Hematopoietic multipotent progenitor cell treated with erythropoietin and hydrocortisone succinate and interleukin-3 and kit ligand, for 6 days (in vitro differentiated cells): ENCODE measurements at places on chromosomes 11 and 22.

- DNase-seq: no peak
Observed at GRCh38 chr11:27328614-27329013, 34.4 kb downstream of the CCDC34 start.

GRCh38 chr11:556662-557256 is 3.8 kb downstream of the LMNTD2 start:
- no peak for DNase-seq

DNA sequence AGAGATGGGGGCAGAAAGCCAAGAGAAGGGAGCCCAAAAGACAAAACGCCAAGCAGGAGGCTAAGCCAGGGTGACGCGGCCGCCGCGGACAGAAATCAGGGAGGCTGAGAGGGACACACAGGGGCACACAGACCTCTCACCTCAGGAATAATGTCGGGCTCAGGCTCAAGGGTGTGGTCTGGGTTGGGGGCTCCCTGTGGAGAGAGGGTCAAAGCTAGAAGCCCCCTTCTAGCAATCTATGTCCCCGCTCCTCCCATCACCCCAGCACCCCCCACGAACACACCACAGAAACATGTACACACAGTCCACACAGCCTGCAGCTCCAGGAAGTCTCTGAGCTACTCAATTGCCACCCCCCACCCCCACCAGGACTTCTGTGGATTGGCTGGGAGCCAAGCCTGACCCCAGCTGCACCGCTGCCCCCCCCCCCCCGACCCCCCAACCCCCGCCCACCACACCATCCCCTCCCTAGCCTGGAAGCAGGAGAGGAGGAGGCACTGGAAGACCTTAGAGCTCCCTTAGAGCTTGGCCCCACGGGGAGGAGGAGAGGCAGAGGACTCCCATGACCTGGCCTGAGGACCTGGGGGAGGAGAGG is 6.9 kb downstream of the BCL9L start:
- no peak for DNase-seq

- peak; percentile 53 for DNase-seq
Observed at GRCh38 chr11:131827430-131827829, 457.0 kb downstream of the NTM start.

GRCh38 chr11:121054266-121054665 is 30.4 kb downstream of the TBCEL start:
- DNase-seq: no peak

DNA sequence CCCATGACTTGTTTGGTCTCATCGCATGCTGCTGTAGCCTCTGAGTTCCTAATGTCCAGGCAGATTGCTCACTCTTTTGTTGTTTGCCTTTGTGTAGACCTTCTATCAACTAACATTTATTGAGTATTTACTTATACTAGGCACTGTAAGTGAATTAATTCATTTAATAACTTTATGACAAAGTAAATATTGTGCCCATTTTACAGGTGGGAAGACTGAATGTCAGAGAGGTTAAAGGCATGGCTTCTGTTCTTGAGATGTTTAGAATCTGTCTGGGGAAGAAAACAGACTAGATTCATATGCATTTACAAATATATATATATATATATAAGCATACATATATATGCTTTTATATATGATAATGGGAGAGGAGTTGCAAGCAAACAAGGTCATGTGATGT is 27.1 kb downstream of the EHF start:
- DNase-seq: no peak

DNA sequence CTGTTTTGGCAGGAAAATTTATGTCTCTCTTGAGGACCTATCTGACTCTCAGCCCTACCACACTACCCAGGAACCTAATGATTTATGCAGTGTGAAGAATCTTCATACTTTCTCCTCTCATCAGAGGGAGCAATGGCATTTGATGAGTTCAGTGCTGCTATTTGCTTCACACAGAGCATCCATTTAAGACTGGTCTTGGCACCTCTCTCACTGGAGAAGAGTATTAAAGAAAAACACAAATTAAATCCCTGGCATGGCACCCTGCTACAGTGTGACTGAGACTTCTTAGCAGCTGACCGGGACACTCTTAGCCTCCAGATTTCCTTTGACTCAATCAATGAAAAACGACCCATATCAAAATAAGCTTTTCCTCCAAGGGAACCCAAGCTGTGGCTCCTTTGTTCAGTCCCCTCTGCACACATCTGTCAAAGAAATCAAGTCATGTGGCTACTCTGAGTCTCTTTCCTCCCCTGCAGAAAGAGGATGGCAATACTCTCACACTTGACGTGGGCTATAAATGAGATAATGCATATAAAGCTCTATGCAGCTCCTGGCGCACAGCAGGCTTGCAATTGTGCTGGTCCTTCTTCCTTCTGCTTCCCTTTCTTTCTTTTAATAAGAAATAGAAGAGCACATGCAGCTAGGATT is 186.1 kb upstream of the E2F8 start:
- DNase-seq: no peak

GRCh38 chr11:99537681-99538080 is 516.9 kb downstream of the CNTN5 start:
- DNase-seq: no peak

DNA sequence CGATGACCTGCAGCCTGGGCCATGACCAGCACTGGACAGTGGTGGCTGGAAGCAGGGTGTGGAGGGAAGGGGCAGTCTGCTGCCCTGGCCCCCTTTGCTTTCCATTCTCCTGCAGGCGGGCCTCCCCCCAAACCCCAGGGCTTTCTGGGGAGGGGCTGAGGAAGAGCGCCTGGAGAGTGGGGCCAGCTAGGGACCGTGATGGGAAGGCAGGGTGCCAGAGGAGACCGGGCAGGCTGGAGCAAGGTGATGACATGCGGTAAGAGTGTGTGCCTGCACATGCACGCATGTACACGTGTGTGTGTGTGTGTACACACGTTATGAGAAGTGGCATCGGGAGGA is 7.8 kb downstream of the OAF start:
- no peak for DNase-seq

DNA sequence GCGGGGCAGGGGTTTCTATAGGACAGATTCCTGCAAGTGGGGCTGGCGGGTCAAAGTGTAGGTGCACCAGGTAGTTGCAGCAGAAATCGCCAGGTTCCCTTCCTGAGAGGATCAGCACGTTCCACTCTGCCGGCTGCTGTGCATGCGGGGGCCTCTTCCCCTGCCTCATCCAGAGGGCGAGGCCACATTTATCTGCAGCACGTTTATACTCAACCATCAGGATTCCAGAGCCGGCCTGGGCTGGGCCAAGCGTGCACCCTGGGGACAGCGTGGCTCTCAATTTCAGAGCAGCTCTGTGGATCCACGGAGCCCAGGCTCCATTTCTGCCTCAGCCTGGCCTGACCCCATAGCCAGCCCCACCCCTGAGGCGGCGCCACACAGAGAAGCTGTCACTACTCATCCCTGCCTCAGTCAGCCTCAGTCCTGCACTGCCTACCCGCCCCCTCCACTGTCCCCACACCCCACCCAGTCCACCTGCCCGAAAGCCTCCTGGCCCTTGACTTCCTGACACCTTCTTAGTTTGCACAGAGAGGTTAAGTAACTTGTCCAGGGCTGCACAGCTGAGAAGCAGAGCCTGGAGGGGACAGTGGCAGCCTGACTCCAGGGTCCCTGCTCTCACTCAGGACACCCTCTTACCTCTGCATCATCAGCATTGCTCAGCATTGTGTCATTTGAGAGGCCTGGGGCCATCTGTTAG is 45.9 kb upstream of the RTL6 start:
- DNase-seq: no peak

DNA sequence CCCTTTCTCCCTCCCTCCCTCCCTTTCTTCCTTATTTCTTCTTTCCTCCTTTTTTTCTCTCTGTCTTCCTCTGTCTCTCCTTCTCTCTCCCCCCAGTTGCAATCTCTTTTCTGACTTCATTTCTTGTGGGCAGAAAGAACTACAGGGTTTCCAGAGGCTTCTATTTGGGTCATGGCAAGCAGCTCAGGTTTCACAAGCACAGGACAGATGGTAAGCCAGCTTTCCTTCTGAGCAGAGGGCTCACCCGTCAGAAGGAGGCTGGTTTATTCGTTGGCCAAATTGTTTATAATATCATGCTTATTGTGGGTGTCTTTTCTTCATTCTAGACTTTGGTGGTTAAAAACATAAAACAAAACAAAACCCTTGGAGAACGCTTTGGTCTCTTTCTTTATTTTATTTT is 58.9 kb upstream of the CLMP start:
- DNase-seq: no peak

DNA sequence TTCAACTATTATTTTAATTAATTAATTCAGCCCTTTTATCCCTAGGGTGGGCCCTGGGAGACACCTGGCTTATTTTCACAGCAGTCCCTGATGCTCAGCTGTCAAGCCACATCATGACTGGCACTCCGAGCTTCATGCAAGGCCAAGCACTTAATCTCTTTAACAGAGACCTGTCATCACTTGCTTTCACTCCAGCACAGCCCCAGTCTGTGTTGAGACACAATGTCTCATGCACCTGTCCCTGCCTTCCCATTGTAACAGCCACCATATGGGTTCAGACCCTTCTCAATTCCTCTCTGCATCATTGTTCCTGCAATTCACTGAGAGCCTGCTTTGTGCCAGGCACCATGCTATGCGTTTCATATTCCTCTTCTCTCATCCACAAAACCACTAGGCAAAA is 222.2 kb upstream of the TENM4 start:
- no peak for DNase-seq

DNA sequence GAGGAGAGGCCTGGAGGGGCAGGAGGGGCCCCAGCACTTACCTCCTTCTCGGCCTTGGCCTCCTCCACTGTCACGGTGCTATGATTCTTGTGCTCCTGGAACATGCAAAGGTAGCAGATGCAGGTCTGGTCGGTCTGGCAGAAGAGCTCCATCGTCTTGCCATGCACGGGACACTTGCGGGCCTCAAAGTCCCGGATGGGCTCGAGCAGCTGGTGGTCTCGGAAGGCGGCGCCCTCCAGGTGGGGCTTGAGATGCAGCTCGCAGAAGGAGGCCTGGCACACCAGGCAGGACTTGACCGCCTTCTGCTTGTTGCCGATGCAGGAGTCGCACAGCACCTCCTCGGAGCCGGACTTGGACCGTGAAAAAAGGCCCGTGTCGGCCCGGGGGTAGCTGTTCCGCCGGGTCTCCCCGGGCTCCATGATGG is 714 bp downstream of the TRIM29 start:
- DNase-seq: no peak

- DNase-seq: no peak
Observed at GRCh38 chr11:111452146-111452545, 60.0 kb downstream of the BTG4 start.

DNA sequence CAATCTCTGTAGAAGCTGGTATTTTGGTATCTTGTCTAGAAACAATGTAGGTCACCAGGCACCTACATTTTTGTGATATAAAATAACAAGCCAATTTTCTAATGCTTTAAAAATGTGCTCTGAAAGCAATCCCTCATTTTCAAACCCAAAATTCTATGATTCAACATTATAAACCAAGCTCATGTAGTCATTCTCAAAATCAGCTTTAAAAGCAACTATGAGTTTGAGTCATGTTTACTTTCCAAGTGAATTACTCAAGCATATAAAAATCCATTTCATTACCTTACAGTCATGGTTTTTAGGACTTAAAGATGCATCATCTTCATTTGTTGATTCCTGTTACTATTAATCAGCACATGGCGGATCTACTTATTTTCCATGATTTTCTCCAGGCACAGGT is 216.4 kb downstream of the GRM5 start:
- no peak for DNase-seq

GRCh38 chr22:36510966-36511881 is 4.4 kb upstream of the FOXRED2 start:
- DNase-seq: peak; percentile 83

GRCh38 chr11:116853461-116854073 is 16.1 kb upstream of the APOA1 start:
- DNase-seq: peak; percentile 89

DNA sequence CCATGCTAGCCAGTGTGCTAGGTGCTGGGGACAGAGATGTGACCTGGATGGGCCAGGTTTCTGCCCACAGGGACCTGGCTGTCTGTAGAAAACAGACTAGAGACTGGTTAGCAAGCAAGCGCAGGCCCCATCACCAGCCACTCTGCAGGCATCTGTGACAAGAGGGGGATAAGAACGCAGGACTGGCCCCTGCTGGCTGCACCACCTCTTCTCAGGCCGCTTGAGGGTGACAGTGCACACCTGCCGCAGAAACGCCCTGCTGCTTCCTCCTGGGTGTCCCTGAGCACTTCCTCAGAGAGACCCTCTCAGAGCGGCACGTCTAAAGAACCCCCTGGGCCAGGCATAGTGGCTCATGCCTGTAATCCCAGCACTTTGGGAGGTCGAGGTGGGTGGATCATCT is 5.9 kb upstream of the PICK1 start:
- no peak for DNase-seq

- peak; percentile 63 for DNase-seq
Observed at GRCh38 chr22:20084547-20085413, 4.7 kb downstream of the DGCR8 start.

- DNase-seq: no peak
Observed at GRCh38 chr11:126978165-126978564, 22.4 kb downstream of the KIRREL3 start.

GRCh38 chr11:122697636-122698167 is 42.2 kb downstream of the UBASH3B start:
- peak; percentile 88 for DNase-seq

GRCh38 chr22:47446331-47446730 is 683.9 kb downstream of the TBC1D22A start:
- DNase-seq: no peak

GRCh38 chr11:44848203-44848962 is 102.3 kb downstream of the TP53I11 start:
- DNase-seq: no peak

DNA sequence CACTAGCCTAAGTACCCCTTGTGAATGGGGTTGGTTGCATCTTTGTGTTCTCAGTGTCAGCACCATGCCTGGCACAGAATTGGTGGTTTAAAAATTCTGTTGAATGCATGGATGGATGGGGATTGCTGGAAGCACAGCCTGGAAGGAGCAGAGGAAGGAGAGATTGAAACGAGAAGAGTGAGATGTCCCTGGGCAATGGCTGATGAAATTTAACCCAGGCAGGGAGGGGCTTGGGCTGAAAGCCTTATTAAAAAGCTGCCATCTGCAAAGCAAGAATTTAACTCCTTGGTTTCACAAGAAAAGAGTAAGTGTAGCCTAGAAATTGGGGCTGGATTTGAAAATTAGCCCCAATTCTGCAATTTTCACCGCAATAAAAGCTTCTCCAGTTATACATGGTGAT is 126.7 kb downstream of the TEAD1 start:
- DNase-seq: no peak

DNA sequence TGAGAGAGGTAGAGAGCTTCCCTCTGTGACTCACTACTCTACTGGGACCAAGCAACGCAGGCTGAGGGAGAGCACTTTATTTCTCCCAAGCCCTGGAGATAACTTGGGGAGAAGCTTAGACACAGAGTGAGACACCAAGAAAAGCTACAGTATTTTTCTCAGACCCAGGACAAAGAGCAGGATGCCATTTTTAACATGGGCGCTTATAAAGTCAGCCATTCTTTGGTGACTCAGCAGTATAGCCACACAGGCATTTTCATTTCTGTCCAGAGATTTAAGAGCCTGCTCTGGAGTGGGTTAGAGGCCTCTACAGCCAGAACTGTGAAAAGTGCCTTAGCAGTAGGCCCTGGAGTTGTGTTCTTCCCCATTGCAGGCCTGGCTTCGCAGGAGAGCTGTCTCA is 55.0 kb upstream of the GLYAT start:
- DNase-seq: no peak

- DNase-seq: no peak
Observed at GRCh38 chr11:128213461-128213860, 373.9 kb downstream of the ETS1 start.

- DNase-seq: no peak
Observed at GRCh38 chr11:121721448-121721847, 268.7 kb upstream of the SORL1-AS1 start.

GRCh38 chr11:96054870-96055705 is 131.2 kb upstream of the MTMR2 start:
- peak; percentile 52 for DNase-seq
